ENCODE measurements at places on chromosomes 6 and 20. TPM values are rescaled to one million over a fixed set of nuclear protein-coding genes. Genes with fewer than 3 reads are reported as not detected.

POU5F1 gene
- total RNA-seq = 11.2 TPM

FRMD1 gene
- 0.05 TPM for total RNA-seq

FAM209B gene
- 0.33 TPM for total RNA-seq

OR12D3 gene
- total RNA-seq = not detected

PRDM13 gene
- total RNA-seq = 1.3 TPM

USP49 gene
- total RNA-seq = 1.0 TPM

ADGRF4 gene
- 18.7 TPM for total RNA-seq

RTEL1 gene
- total RNA-seq = 5.6 TPM

Data from A549 treated with AZD2906 at 1 μM for 4 hours (cell line).